ENCODE measurements at places on chromosomes 5 and 9.

- no peak for DNase-seq
These were observed 245.1 kb upstream of the MEF2C start for GRCh38 chr5:89128092-89128491.

GRCh38 chr5:42620579-42621216, 135.9 kb upstream of the CCDC152 start:
- no peak for DNase-seq

DNA sequence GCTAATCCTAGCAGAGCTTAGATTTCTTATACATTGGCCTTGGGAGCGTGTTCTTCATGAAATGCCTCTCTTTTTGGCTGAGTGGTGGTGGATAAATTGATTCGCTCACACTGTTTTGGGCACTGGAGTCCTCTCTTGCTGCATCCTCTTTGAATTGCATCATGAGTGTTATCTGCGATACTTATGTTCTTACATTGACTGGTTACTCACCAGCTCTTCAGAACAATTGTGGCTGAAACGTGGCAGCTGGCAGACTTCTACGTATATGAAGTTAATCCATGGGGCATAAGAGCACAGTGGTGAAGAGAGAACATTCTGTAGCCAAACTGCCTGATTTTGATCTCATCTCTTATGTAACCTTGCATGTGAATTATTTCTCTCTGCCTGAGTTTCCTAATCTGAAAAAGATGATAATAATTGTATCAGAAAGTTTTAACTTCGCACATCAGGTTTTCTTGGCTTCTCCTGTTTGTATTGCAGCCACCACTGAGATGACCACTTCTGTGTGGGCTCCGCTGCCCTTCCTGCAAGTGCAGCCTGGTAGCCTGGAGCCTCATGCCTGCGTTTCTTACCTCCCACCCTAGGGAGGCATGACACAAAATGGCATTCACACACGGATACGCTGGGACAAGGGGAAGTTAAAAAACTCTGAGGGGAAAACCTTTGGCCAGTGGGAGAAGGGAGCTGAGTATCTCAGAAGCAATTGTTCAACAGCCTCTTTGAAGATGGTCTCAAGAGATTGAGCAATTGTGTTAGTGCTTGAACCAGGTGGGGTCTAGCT, 295.2 kb downstream of the ARHGAP26 start:
- DNase-seq, result no peak

GRCh38 chr9:74503666-74504065, 6.5 kb downstream of the RORB start:
- DNase-seq, result no peak
